ENCODE measurements at places on chromosomes 11 and 22.

DNA sequence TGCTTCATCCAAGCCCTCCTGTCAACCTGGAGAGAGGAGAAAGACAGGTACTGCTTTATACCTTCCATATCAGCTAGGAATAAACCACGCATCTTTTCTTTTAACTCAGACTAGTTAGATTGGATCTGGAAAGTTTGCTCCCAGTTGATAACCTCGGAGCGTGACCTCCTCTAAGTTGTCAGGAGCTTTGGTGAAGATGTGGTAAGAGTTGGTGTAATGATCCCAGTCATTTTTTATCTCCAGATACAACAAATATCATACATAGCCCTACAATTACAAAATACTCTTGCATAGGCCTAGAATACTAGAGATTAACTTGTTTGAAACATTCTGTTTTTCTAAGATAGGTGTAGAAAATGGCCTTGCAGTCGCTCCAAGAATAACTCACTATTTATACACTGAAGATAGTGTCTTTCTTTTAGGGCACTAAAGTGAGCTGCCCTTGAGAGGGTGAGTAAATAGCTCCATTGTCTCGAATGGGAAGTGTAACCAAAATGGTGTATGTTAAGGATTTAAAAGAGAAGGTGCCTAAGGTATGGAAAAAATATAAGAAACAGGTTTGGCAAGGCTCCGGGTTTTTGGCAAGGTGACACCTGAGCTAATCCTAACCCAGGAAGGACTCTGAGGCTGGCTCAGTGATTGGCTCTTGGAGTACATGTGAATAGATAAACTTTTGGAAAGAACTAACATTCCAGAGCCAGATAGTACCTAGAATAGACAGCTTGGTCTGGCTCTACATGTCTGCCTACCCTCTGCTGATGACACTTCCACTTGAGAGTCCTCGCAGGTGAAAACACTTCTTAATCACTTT, 59.4 kb downstream of the GLYATL1 start:
- no peak for DNase-seq

- no peak for DNase-seq
Observed at GRCh38 chr11:116603728-116604323, 169.0 kb downstream of the BUD13 start.

DNA sequence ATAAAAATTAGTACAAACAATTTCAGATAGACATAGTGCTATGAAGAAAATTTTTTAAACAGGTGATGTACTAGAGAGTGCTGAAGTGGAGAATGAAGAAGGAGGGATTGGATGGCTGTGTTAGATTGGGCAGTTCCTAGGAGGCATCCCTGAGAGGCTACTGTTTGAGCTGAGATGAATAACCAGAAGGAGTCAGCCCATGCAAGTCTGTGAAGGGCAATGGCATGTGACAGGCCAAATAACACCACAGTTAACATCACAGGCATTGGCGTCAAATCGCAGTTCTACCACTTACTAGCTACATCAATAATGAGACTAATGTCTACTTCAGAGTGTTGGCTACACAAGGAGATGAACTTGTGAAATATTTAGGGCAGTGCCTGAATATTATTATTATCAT, 35.4 kb downstream of the HORMAD2 start:
- no peak for DNase-seq

GRCh38 chr11:14070896-14071295, 108.4 kb downstream of the SPON1 start:
- DNase-seq, result no peak

DNA sequence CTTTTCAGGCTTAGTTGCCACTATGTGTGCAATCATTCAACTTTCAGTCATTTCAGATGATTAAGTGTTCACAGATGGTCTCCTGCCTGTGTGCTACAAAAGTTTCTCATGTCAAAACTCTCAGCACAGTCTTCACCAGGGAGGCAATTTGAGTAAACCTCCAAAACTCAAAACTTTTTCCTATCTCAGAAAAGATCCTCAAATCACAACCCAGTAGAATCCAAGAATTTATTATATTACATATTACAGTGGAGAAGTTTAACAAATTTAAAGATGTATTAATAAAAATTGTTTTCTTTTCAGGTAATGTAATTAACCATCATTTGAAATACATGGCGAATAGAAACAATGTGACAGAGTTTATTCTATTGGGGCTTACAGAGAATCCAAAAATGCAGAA, at the start of gene OR4C13:
Gene OR4C13, plus strand, starts transcription at position 301 of the 400 bp plus-strand sequence. Its CDS starts 32 bp downstream, at position 333.
- no peak for DNase-seq

DNA sequence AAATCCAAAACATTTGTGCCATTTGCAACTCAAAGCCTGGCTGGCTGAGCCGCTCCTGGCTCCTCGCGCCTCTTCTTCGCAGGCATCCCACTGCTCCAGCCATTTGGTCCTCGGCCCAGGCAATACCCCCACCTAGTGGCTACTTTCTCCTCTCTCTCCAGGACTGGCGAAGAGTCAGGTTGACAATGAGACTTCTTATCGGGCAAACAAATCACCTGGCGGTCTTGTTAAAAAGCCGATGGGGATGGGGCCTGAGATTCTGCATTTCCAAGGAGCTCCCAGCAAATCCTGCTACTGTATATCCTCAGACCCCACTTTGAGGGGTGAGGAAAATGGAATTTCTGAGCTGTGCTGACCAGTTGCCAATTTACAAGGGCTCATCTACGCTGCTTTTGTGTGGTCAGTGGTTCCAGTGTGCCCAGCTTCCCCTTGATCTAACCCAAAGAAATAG, 89.0 kb downstream of the ISX start:
- peak; percentile 39 for DNase-seq

- DNase-seq, result peak; percentile 33
Observed at GRCh38 chr22:37638391-37639069, 939 bp upstream of the SH3BP1 start.

GRCh38 chr11:77351281-77351886, 49.9 kb upstream of the GDPD4 start:
- DNase-seq, result no peak

DNA sequence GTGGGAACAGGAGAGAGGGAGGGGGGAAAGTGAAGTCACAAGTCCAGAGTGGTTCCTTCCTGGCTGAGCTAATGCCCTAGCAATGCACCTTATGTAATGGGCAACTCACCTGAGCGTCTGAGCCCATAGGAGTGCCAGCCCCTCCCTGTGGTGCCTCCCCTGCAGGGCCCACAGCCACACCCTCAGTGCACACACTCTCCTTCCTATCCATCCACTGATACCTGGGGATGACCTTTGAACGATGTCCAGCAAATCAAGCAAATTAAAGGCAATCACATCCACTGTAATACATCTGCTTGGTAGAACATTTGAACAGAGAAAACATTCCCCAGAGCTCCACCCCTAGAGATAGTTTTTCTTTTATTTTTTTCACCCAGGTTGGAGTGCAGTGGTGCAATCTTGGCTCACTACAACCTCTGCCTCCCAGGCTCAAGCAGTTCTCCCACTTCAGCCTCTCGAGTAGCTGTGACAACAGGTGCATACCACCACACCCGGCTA, 19.6 kb upstream of the MICAL2 start:
- no peak for DNase-seq

- DNase-seq, result no peak
Observed at GRCh38 chr11:34613015-34613414, 7.9 kb upstream of the EHF start.

DNA sequence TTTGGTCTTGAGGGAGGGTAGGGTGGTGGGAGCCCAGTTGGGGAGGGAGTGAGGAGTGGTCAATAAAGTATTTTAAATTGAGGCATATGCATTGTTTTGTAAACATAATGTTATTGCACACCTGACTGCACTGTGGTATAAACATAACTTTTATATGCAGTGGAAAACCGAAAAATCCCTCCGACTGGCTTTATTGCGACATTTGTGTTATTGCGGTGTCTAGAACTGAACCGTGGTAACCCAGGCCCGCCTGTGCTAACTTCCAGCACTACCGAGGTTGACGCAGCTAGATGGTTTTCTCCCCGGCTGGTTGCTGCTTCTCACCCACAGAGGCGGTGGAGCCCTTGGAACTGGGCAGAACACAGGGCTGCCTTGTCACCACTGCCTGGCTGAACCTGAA, 7.6 kb upstream of the RNH1 start:
- DNase-seq, result no peak

DNA sequence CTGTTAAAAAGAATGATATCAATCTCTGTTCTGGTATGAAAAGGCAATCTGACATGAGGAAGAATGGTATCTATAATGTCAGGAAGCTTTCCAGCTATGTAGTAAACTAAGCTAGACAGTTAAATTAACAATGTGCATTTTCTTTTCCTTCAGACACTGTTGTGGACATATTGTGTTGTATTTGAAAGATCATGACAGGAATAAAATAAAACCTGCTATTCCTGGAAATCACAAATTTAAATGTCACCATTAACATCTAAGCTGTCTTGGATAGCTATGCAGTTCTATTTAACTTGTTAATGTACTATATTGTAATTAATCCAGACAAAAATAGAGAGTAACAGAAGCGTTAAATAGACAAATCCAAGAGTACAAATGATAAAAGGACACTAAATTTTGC, 297.4 kb upstream of the LUZP2 start:
- DNase-seq, result no peak

GRCh38 chr11:119688356-119688755, 40.6 kb downstream of the NECTIN1 start:
- DNase-seq, result no peak

DNA sequence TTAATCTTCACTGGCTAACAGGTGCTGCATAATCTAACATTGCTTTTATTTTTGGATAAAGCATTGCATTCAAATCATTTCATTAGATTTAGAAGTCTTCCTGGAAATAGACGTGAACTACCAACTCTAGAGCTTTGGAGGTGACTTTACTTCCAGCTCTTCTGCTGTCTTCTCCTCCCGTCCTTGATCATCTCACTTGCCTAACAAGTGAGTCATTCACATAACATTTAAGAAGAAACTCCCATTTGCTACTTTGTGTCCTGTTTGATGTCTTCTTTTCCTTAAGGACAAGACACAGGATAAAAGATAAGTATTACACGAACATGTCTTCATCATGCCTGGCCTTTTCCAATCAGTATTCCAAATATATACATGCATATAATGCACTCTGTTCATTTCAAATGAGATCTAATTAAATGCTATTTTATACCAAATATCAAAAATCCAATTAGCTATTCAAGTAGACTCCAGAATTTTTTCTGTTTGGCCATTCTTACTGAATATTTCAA, 88.3 kb downstream of the BDNF start:
- no peak for DNase-seq

Data from activated T-cell treated with anti-CD3 and anti-CD28 coated beads, Interleukin-2, amount 50 U/mL, for 72 hours (primary cell).